ENCODE measurements at places on chromosomes 2 and 18.

DNA sequence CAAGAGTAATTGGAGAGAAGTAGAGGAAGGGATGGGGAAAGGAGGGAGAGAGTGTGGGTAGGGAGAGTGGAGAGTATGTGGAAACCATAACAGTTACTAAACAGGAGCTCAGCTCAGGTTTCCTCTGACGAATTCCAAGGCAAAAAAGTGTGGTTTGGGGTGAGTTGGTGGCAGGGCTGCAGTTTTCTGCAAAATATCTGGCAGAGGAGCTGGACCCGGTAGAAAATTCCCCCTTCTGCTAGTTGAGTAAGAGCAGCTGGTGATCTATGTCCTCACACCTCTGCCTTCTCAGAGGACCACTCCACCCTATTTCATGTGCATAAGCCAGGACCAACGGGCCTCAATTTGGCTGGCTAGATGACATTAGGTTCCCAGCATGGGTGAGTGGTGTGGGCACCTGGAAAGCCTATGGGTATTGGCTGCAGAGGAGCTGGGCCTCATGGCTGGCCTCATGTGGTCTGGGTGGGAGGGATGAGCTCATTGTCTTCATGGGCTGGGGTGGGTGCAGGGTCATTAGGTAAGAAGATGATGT, 13.2 kb downstream of the NRP2 start:
- no peak for DNase-seq

- no peak for DNase-seq
Observed at GRCh38 chr2:214740867-214741395, 68.6 kb downstream of the BARD1 start.

DNA sequence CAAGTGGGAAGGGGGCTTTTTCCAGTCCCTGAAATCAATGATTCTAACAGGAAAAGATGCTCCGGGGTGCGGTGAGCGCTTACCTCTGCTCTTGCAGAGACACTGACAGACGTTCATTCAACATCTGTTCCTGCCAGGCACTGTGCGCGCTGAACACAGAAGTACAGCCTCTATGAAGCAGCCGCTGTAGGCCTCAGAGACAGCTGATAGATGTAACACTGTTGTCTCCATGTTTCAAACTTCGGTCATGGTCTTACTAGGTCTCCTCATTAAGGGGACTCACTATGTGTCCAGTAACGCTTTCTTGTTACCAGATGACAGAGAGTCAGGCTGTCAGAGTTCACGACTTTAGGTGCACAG, 649 bp upstream of the CLIP4 start:
- no peak for DNase-seq

GRCh38 chr2:95061601-95062183, 36.2 kb downstream of the MAL start:
- no peak for DNase-seq

DNA sequence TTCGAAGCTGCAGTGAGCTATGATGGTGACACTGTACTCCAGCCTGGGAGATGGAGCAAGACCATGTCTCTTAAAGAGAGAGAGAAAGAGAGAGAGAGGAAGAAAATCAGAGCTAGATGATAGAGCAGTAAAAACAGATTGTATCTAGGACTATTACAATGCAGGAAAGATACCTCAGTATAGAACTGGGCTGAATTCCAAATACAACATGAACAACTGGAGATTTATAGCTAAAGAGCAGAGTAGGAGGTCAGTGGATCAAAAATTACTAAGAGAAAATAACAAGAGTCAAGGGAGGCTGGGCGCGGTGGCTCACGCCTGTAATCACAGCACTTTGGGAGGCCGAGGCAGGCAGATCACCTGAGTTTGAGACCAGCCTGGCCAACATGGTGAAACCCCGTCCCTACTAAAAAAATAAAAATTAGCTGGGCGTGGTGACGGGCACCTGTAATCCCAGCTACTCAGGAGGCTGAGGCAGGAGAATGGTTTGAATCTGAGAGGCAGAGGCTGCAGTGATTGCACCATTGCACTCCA, 100.7 kb upstream of the MSH6 start:
- no peak for DNase-seq

DNA sequence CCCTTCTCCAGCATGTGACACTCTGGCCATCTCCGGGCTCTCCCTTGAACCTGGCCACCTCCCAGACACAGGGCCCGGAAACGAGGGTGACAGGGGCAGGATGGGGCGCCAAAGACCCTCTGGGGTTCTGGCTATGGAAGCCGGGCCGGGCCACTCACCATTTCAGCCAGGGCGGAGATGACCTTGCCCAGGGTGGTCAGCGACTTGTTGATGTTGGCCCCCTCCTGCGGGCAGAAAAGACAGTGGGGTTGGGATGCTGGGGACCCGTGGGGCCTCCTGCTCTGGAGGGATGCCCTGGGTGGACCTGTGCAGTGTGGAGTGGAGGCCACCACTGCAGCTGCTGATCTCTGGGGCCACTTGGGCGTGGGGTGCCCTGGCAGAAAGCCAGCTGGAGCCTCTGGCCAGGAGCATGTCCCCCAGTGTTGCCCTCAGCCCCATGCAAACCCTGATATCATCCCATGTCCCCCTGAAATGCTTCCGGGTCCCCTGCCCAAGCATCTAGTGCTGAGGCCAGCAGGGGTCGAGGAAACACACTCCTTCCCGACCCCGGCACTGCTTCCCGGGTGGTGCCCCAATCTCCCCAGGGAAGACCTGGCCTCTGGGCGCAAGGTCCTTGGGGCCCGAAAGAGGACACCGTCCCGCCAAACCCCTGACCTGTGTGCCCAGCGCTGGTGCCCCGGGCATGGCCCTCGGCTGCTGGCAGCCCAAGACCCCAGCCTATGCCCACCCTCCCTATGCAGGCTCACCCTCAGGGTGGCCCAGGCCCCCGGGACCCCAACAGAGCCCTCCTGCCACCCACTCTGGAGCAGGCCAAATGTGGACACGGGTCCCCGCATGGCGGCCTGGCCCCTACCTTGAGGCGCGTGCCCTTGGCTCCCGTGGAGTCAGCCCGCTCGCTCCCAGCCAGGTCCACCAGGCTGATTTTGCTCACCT, 36.9 kb downstream of the KIF1A start:
- no peak for DNase-seq

DNA sequence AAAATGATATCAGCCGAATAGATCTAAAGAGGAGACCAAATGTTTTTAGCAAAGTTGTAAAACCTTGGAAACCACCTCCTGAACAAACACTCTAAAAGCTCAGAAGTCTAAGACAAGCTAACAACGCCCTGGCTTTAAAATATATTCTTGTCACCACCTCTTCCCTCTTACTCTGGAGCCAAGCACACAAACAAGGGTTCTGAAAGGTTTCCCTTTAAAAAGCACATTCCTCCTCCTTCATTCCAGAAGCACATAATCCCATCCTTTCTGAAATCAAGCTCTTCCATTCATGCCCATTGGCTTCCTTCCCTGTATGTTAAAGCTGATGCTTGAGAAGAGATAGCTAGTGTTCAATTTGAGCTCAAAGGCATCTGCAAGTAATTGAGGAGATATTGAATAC, 382.0 kb downstream of the LNPK start:
- no peak for DNase-seq

GRCh38 chr2:241981076-241981700, 111.7 kb downstream of the RTP5 start:
- no peak for DNase-seq

DNA sequence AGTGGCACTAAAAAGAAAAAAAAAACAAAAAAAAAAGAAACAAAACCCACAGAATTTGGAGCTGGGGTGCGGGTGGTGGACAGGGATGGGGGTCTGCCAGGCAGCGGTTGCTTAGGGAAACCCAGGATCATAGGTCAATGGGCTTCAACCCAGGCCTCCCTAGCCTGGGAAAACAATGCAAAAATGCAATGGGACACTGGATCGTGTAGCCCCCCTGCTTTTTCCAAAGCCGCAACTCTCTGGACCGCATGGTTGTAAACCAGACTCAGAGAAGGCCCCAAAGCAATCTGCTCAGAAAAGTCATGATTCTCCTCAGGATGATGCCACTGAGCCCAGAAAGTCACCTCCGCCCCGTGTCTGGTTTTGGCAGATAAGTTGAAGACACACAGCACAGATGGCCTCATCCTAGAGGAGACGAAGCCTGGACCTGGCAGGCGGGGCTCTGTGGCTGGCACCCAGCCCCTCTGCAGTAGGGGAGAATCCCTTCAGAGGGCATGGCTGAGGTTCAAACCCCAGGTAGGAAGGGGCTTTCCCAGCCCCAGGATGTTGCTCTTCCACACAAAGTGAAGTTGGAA, 5.1 kb downstream of the DLX2 start:
- DNase-seq: no peak

- DNase-seq: no peak
Observed at GRCh38 chr2:32810909-32811495, 135.8 kb upstream of the LTBP1 start.

GRCh38 chr2:10620481-10620880, 69.3 kb downstream of the NOL10 start:
- no peak for DNase-seq

- DNase-seq: no peak
Observed at GRCh38 chr2:239358062-239358754, 42.6 kb downstream of the HDAC4 start.

GRCh38 chr2:223036790-223037444, 15.1 kb upstream of the KCNE4 start:
- no peak for DNase-seq

- DNase-seq: peak; percentile 35
Observed at GRCh38 chr2:238462782-238463396, 36.2 kb downstream of the ASB1 start.

- no peak for DNase-seq
Observed at GRCh38 chr2:71925268-71926088, 222.2 kb downstream of the CYP26B1 start.

DNA sequence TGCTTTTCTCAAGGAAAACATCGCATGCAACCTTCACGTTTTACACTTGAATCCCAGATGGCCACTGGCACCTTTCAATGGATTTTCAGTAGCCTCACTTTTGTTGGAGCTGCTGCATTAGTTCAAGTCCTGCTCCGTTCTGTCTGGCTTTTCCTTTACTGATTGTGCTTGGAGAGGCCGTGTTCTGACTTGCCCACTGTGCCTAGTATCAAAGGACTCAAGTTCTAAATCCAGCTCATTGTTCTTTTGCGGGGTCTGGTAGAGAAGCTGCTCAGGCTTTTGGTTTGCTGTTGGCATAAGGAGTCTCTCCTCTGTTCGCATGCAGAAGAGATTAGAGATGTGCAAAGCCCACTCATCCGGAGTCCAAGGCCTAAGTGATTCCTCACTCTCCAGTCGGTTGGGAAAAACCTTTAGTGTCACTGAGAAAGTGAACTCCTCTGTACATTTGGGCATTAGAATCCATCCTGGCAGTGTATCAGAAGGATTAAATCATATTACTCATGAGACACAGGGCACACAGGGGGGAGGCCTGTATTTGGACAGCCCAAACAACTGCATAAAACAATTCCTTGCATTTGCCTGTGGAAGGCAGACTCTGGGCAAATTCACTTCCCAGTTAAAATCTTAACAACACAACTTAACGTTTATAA, 69.7 kb downstream of the NCK2 start:
- DNase-seq: no peak

- no peak for DNase-seq
Observed at GRCh38 chr2:105537920-105538319, 139.1 kb upstream of the FHL2 start.

DNA sequence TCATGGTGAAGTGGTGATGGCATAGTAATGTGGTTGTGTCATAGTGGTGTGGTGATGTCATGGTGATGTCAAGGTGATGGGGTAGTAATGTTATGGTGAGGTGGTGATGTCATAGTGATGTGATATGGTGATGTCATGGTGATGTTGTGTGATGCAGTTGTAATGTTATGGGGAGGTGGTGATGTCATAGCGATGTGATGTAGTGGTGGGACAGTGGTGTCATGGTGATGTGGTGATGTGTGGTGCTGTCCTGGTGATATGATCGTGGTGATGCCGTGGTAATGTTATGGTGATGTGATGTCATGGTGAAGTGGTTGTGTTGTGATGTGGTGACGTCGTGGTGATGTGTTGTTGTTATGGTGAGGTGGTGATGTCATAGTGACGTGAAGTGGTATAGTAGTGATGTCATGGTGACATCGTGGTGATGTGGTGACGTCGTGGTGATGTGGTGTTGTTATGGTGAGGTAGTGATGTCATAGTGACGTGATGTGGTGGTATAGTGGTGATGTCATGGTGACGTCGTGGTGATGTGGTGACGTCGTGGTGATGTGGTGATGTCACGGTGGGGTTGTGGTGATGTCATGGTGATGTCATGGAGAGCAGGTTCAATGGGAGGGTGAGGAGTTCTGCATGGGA, 242.7 kb upstream of the MYT1L start:
- DNase-seq: no peak

DNA sequence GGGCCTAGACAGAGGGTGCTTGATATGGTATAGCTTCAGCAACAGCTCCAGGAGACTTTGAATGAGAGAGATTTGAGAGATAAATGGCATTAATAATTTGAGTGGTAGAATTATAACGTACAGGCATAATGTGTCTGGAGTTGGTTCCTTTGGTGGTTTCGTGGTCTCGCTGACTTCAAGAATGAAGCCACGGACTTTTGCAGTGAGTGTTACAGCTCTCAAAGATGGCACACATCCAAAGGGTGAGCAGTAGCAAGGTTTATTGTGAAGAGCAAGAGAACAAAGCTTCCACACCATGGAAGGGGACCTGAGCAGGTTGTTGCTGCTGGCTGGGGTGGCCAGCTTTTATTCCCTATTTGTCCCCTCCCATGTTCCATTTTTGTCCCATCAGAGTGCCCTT, 23.1 kb downstream of the PDCD1 start:
- DNase-seq: no peak

DNA sequence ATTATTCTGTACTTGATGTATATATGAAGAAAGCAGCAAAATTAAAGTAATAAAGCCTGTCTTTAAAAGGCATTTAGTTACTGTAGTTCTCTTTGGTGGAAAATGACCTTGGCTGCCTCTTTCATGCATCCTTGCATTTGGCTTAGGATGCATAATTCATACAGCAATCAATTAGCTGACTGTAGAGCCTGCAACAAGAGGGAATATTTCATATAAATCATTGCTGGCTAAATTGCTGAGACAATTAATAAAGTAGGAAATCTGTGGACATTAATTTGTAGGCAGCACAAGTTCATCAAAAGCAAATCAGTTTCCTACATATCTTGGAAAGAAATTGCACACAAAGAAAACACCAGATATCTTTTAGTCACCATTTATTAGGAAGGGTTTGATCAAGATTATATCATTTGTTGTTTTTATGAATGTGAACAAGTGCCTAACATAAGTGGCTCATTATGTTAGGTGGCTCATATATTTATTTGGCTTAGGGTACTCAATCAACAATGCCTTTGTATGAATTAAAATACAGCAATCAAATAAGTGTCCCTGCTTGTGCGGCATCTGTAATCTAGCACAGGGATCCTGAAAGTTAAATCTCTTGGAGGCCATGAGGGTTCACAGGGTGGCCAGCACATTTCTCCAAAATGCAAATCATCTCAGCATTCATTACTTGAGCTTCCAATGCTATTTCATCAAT, 220.4 kb upstream of the SPOPL start:
- DNase-seq: no peak

- DNase-seq: peak; percentile 20
Observed at GRCh38 chr18:6920099-6920955, 190.8 kb downstream of the ARHGAP28 start.

DNA sequence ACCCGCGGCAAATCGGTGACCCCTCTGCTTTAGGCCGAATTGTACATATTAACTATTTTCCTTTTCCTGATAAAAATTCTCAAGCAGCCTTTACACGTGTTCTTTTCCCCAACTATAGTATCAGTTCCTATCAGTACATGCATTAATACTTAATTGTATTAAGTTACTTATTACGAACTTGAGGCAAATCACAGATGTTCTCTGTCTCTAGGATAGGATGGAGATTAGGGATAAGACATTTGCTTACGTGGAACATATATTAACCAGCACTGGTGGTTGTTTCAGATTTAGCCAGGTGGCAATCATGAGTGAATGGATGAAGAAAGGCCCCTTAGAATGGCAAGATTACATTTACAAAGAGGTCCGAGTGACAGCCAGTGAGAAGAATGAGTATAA, 675 bp downstream of the GEMIN6 start:
- no peak for DNase-seq

Measured in GM12891 (cell line).